ENCODE measurements at places on chromosomes 2 and 18. TPM values are rescaled to one million over a fixed set of nuclear protein-coding genes. Genes with fewer than 3 reads are reported as not detected.
A peak's percentile ranks its signal among the peaks of the same experiment; 100 is the strongest.

Gene CHRNG
- total RNA-seq = 3.5 TPM

Gene ITPRID2
- total RNA-seq = 32.8 TPM

Gene AMER3
- total RNA-seq = 20.6 TPM

Gene DUSP11
- total RNA-seq = 20.8 TPM

Gene CELF4
- 38.4 TPM for total RNA-seq

Gene ATP5F1A
- 511 TPM for total RNA-seq

Gene TLX2
- total RNA-seq = 21.2 TPM

Gene CDH7
- 1.6 TPM for total RNA-seq

Gene NEU2
- total RNA-seq = not detected

Gene ALPI
- total RNA-seq = not detected

Gene TSGA10
- 3.8 TPM for total RNA-seq

Gene TEKT4
- not detected for total RNA-seq

Gene ELMOD3
- 18.0 TPM for total RNA-seq

GRCh38 chr2:10196110-10196892 lies 73.8 kb downstream of the RRM2 start:
- DNase-seq = no peak

GRCh38 chr2:227412877-227413276 lies 25.1 kb upstream of the SCYGR1 start:
- no peak for DNase-seq

DNA sequence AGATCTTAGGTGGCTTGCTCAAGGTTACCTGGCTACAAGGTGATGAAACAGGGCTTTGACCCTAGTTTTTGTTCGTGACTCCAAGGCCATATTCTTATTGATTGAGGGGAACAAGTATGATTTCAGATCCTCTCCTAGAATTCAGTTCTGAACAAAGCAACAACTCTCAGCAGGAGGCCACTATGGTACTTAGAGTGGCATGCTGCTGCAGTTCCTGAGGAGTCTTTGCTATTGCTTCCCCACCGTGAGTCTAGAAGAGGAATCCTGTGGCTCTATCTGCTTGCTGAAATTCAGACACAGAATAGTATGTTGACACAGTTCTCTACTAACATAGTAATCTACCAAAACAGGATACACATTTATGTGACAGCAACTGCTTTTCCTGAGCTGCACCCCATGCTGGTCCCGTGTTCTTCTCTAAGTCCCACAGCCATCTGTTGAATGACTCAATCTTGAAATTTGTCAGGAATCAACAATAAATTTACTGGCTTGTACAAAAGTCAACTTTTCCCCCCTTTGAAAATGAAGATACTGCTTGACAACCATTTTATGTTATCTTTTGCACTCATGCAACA lies 4.1 kb downstream of the TGFBRAP1 start:
- no peak for DNase-seq

DNA sequence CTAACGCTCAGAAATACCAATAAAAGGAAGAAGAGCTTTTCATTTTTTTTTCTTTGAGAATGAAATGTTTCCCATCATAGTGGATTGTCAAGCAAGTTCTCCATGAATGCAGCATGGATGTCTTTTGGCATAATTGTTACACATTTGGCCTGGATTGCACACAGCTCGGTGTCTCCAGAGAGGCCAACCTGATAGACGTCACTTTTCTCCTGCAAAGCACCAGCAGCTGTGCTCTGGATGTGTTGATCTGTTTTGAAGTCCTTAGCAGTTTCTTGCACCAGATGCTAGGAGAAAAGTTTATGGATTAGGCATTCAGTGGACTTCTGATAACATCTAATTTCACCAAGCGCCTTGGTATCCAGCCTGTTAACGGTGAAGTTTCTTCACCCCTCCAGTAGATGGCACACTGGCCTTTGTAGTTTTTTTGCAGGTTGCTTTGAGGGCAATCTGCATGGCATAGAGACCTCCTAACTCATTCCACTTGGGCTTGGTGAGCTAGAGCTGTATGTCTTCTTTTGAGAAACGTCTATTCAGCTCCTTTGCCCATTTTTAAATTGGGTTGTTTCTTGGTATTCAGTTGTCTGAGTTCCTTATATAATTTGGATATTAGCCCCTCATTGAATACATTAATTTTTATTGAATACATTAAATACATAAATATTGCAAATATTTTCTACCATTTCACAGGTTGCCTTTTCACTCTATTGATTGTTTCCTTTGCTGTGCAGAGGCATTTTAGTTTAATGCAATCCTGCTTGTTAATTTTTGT lies 59.7 kb downstream of the PTH2R start:
- DNase-seq = peak; percentile 41

DNA sequence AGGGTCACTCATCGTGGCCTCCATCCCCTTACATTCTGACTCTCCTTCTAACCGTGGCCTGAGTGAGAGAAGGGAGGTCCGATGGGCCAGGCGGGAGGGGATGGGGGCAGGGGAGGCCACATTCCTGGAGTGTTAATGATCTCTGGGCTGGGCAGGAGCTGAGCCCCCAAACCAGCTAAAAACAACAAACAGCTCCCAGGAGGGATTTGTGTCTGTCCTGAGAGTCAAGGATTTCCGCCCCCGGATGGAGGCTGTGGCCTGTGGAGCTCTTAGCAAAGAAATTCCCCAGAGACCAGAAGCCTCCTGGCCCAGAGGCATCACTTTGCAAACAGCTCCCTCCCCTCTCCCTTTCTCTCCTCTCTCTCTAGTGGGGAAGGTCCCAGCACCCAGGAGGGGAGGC lies 23.5 kb downstream of the EMX1 start:
- no peak for DNase-seq

DNA sequence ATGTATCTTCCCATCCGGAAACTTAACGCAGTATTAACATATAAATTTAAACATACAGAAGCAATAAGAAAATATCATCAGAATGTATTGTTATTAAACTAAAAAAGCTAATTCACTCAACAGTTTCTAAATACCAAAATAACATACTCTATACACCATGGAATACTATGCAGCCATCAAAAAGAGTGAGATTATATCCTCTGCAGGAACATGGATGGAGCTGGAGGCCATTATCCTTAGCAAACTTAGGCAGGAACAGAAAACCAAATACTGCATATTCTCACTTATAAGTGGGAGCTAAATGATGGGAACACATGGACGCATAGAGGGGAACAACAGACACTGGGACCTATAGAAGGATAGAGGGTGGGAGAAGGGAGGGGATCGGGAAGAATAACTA lies 127.1 kb downstream of the CD226 start:
- no peak for DNase-seq

- no peak for DNase-seq
Observed at GRCh38 chr2:171411791-171412483, 21.9 kb downstream of the METTL8 start.

DNA sequence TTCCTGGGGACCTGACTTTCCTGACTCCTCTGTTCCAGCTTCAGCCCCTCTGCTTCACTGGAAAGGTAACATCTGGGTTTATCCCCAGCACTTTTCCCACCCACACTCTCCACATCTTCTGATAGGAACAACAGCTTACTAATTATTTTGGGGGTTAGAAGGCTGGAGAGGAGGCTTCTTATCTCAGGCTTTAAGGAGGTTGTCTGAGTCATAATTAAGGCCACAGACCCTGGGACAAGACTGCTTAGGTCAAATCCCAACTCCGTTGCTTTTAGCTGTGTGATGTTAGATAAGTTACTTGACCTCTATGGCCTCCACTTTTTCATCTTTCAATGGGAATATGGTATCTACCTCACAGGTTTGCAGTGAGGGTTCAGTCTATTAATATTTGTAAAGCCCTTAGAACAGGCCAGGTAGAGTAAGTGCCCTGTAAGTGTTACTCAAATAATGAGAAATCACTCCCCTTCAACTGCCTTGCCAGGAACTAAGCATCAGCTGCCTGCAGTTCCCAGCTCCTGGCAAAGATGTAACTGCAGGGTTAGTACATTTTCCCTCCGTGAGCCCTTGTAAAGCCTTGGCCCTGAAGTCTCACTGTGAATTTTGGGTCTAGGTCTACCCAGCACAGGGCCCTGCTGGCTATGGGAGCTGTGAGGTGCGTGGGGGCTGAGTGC lies 123.6 kb downstream of the MTX2 start:
- DNase-seq = no peak

GRCh38 chr2:241226723-241227572 lies 38.5 kb downstream of the ANO7 start:
- no peak for DNase-seq

- no peak for DNase-seq
Observed at GRCh38 chr2:107698861-107699260, 127.8 kb upstream of the RGPD4 start.

- no peak for DNase-seq
Observed at GRCh38 chr18:38243291-38243690, 677.7 kb upstream of the CELF4 start.

GRCh38 chr2:170369228-170369627 lies 191.3 kb downstream of the MYO3B start:
- no peak for DNase-seq

GRCh38 chr18:46329736-46330246 lies 225.6 kb downstream of the HAUS1 start:
- DNase-seq = no peak

GRCh38 chr2:211270257-211270656 lies 713.9 kb downstream of the CPS1 start:
- no peak for DNase-seq

DNA sequence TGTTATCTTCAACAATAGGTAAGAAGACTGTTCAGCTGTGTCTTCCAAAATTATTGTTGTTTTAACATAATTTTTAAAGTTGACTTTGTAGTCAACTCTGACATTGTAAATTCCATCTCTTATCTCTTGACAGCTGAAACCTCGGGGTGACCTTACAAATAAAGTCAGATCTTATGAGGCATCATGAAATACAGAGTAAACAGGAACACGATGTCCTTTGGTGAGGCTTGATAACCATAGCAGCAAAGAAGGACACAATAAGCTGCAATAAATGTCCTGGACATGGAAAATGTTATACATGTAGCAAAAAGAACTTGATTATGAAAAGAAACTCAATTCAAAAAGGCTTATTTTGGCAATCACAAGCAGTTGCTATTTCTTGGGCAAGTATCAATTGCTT lies 618.9 kb upstream of the SLC39A10 start:
- DNase-seq = no peak

DNA sequence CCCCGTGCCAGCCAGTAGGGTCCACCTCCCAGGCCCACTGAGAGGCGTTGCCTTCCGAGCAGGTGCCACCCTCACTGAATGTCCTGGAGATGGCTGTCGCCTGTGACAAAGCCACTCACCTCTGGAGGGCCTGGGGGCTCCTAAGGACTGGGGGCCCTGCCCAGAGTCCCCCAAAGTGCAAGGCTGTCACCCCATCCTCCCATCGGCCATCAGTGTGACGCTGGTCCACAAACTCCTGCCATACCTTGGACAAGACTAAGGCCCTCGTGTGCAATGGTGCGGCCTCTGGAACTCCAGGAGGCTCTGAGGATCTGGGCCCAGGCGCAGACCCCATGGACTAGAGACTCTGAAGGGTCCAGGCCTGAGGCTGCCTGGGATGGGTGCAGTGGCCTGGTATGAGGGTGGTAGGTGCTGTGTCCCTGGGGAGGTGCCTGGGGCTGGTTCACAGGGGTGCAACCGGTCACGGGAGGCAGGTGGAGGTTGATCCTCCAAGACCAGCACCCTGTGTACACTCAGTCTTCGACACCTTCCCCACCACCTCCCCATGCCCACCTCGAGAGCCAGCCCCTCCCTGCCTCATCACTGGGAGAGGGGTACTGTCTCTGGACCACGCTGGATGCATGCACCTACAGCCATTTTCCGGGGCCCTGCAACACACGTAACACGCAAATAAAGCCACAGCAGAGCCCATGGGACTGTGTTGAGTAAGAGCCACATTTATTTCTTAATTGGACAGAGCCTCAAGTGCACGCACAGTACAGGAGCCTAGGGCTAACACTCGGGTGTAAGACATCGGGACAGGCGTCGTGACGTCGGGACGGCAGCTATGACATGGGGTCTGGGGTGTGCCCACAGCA lies 21.6 kb downstream of the AQP12A start:
- DNase-seq = peak; percentile 19
